ENCODE measurements at places on chromosomes 6 and 20. TPM values are rescaled to one million over a fixed set of nuclear protein-coding genes. Genes with fewer than 3 reads are reported as not detected.
A peak's percentile ranks its signal among the peaks of the same experiment; 100 is the strongest.

DNA sequence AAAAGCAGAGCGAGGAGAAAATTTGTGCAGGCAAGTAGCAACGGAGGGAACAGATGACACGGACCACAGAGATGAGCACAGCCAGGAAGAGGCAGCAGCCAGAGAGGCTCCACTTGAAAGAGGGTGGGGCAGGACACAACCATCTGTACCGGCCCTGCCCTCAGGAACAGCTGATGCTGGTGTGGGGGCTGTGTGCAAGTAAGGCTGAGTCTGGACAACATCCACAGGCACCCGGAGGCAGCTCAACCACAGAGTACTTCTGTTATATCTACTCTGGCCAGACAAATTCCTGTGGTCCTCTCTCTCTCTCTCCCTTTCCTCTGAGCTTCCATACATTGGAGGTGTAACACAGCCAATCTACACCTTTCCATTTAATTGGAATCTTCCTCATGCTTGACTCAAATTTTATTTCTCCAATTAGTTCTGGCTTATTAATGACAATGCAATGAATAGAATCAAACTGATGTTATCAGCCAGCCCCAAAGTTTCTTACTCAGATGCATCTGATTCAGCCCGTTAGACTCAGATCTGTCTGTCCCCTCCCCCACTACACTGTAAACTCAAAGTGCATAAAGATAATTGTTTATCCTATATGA, 24.9 kb downstream of the KIF13A start:
- DNase-seq = no peak
- no peaks in the 10 kb centered on the region for H3K36me3 ChIP-seq
- H3K4me3 ChIP-seq = no peak overlapping the region
- H3K4me1 ChIP-seq = no peaks in the 10 kb centered on the region

DNA sequence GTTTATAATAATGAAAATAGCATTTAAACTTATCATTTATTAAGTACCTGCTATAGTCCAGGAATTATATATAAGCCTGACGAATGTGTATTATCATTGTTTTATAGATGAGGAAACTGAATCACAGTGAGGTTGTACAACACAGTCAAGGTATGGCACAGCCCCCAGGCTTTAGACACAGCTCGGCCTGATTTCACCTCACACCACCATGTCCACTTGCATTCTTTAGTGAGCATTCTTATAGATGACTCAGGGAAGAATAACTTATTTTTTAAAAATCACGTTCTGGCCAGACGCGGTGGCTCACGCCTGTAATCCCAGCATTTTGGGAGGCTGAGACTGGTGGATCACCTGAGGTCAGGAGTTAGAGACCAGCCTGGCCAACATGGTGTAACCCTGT, 289.0 kb downstream of the SYNE1 start:
- H3K27me3 ChIP-seq = peaks cover 2% of the 10 kb centered on the region
- H3K36me3 ChIP-seq = no peaks in the 10 kb centered on the region
- no peak overlapping the region for H3K27ac ChIP-seq
- no peak overlapping the region for H3K4me3 ChIP-seq

DNA sequence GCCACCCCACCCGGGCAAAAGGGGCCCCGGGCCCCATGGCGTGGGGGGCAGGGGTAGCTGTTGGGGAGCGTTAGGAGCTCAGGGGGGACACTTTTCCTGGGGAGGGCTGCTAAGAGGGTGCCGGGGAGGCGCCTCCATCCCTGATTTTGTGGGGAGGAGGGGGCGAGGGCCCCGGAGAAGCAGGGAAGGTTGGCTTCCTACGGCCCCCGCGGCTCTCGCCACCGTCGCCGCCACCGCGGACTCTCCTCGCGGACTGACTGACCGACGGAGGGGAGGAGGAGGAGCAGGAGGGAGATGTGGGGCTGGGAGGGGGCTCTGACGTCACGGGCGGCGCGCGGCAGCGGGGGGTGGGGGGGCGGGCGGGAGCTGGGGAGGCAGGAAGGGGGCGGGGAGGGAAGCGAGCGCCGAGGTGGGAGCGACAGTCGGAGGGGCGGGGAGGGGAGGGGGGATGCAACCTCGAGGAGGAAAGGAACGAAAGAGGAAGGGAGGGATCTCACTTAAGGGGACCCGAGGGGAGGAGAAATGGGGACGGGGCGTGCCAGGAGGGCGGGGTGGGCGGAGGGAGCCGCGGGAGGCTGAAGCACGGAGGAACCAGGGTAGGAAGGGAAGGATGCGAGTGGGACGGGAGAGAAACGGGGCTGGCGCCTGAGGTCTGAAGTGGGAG, 5.1 kb downstream of the GABBR1 start:
- peak overlapping the region; percentile 82 for H3K4me3 ChIP-seq
- H3K27me3 ChIP-seq = no peaks in the 10 kb centered on the region
- H3K27ac ChIP-seq = peak overlapping the region; percentile 75
- peak; percentile 81 for DNase-seq
- H3K4me1 ChIP-seq = peaks cover 35% of the 10 kb centered on the region

DNA sequence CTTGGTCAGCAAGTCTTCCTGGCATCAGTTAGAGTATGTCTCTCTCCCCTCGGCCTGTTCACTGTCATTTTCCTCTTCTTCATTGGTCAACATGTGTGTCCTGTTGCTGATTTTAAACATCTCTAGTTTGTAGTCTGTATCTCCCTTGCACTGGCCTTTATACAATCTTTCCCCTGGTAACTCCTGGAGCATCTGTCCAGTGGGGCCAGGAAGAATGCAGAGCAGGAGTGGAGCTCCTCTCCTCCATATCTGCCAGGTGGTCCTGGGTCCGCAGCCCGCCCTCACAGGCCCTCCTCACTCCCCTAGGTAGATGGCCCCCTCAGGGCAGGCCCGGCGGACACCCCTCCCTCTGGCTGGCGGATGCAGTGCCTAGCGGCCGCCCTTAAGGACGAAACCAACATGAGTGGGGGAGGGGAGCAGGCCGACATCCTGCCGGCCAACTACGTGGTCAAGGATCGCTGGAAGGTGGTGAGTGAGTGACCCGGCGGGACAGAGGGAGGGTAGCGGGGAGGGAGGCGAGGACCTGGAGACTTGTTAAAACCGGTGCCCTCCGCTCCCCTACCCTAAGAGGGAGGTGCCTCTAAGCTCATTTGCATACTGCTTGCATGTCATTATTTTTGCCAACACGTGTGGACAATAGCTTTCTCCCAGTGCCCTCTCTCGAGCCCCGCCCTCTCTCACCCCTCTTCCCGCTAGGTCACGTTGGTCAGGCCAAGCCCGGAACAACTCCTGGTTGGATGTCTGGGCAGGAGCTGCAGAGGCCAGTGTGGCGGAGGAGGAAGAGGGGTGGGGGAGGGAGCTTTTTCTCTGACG, 3.2 kb downstream of the TTBK1 start:
- H3K36me3 ChIP-seq = no peaks in the 10 kb centered on the region
- H3K27me3 ChIP-seq = peaks cover 11% of the 10 kb centered on the region
- H3K27ac ChIP-seq = peak overlapping the region; percentile 62
- H3K4me3 ChIP-seq = peak overlapping the region; percentile 68
- peaks cover 23% of the 10 kb centered on the region for H3K4me1 ChIP-seq

GRCh38 chr6:155235087-155235486, 28.7 kb upstream of the CLDN20 start:
- no peak for DNase-seq
- H3K4me3 ChIP-seq = no peak overlapping the region
- no peak overlapping the region for H3K27ac ChIP-seq
- no peaks in the 10 kb centered on the region for H3K4me1 ChIP-seq
- H3K27me3 ChIP-seq = peaks cover 6% of the 10 kb centered on the region

DNA sequence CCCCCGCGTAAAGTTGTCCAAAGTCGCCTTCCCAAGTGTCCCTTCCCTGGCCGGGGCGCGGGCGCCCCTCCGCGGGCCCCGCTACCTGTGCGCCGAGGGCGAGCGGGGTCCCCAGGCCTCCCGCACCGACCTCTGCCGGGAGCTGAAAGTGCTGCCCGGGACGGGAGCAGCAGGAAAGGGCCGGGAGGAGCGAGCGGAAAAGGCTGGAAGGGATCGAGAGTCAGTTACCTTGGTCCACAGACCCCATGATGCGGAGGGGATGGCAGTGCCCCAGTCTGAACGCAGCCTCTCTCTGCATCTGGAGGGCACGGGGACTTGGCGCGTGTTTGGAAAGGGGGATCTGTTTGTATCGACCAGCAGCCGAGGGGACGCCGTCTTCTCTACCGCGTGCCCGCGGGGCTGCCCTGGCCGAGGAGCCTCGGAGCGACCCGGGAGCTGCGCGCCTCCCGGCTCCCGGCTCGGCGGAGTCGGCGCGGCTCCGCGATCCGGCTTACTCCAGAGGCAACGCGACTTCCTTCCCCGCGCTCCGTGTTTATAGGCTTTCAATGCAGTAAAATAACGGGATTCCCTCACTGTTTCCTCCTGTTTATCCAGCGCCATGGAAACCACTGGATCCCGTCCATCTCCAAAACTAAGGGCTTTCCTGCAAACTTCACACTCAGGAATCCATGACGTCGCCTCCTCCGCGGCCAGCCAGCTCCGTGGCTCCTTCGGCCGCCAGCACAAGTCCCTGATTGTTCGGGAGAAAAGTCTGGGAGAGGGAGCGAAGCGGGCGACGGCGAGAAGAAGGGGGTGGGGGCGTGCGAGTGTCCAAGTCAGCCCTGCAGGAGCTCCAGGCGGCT, 20.0 kb upstream of the NFATC2 start:
- H3K4me3 ChIP-seq = peak overlapping the region; percentile 59
- peaks cover 23% of the 10 kb centered on the region for H3K4me1 ChIP-seq
- peaks cover 50% of the 10 kb centered on the region for H3K27me3 ChIP-seq
- H3K36me3 ChIP-seq = no peaks in the 10 kb centered on the region

DNA sequence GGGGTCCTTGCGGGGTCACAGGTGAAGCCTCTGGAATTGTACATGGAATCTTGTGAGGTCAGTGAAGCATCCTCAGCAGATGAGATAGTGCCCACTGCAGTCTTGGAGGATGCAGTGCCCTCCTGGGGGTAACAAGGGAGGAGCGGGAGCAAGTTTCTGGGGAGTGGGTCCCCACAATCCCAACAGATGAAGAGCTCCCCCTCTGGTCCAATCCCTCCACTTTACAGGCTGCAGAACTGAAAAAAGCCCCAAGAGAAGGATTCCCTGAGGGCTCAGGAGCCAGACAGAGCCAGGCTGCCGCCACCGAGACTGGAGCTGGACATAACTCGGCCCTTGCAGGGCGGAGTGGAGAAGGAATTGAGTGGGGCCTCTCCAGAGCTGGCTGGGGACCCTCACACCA, 52.4 kb downstream of the TTI1 start:
- no peak overlapping the region for H3K27ac ChIP-seq
- H3K4me1 ChIP-seq = peaks cover 13% of the 10 kb centered on the region
- no peak overlapping the region for H3K4me3 ChIP-seq
- DNase-seq = no peak
- H3K27me3 ChIP-seq = no peaks in the 10 kb centered on the region
- H3K36me3 ChIP-seq = peaks cover 38% of the 10 kb centered on the region

GRCh38 chr6:147223736-147224135, 19.5 kb downstream of the STXBP5 start:
- no peak for DNase-seq
- H3K27ac ChIP-seq = no peak overlapping the region
- H3K36me3 ChIP-seq = peaks cover 36% of the 10 kb centered on the region
- H3K27me3 ChIP-seq = no peaks in the 10 kb centered on the region
- peaks cover 53% of the 10 kb centered on the region for H3K4me1 ChIP-seq
- no peak overlapping the region for H3K4me3 ChIP-seq

DNA sequence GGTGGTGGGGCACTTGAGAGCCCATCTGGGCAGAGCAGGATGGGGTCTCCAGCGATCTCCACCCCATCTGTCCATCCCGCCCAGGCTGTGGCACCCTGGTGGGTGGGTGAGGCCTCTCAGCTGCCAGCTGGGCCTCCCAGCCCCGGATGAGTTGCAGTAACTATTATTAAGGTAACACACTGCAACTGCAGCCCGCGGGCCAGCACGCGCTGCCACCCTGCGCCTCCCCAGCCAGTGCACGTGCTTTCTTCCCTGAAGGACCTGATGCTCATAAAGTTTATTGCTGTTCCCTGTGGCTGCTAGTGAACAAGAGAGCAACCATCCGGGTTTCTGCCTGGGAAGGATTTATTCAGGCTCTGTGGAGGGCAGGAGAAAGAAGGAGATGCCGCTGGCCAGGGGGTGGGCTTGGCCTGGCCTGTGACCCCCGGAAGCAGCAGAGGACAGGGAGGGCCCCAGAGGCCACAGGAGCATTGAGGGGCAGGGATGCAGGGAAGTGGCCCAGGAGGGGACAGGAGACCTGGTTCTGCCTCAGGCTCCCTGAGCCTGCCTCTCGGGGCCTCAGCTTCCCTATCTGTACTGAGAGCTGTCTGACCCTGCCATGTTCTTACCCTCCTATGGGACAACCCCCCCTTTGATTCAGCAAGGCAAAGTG, 1.7 kb downstream of the IP6K3 start:
- no peaks in the 10 kb centered on the region for H3K36me3 ChIP-seq
- H3K27ac ChIP-seq = no peak overlapping the region
- H3K4me1 ChIP-seq = no peaks in the 10 kb centered on the region
- no peaks in the 10 kb centered on the region for H3K27me3 ChIP-seq
- no peak overlapping the region for H3K4me3 ChIP-seq

GRCh38 chr6:131172222-131172621, 37.0 kb downstream of the AKAP7 start:
- H3K27ac ChIP-seq = no peak overlapping the region
- peaks cover 1% of the 10 kb centered on the region for H3K36me3 ChIP-seq
- no peak overlapping the region for H3K4me3 ChIP-seq
- no peaks in the 10 kb centered on the region for H3K27me3 ChIP-seq
- no peak for DNase-seq

DNA sequence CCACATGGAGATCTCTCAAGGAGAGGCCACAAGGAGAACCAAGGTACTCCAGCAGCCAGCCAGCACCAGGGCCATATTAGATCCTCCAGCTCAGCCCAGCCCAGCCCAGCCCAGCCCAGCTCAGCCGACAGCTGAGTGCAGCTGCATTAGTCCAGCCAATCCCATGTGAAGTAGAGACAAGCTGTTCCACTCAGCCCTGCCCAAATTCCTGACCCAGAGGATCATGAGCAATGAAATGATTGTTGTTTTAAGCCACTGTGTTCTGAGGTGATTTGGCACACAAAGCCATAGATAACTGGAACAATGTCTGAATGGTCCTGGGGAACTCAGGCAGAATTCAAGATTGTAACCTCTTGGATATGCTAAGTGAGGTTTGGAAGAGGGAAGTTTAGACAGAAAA, 59.5 kb upstream of the BMP2 start:
- H3K4me3 ChIP-seq = no peak overlapping the region
- H3K27ac ChIP-seq = no peak overlapping the region
- DNase-seq = no peak
- no peaks in the 10 kb centered on the region for H3K4me1 ChIP-seq

- peak overlapping the region; percentile 89 for H3K27ac ChIP-seq
- no peaks in the 10 kb centered on the region for H3K27me3 ChIP-seq
- H3K4me3 ChIP-seq = peak overlapping the region; percentile 94
- peak; percentile 41 for DNase-seq
- peaks cover 16% of the 10 kb centered on the region for H3K36me3 ChIP-seq
Measured at GRCh38 chr20:44209686-44210405, 725 bp downstream of the OSER1 start.

- H3K4me3 ChIP-seq = no peak overlapping the region
- H3K36me3 ChIP-seq = no peaks in the 10 kb centered on the region
- DNase-seq = no peak
- no peaks in the 10 kb centered on the region for H3K4me1 ChIP-seq
- no peak overlapping the region for H3K27ac ChIP-seq
Measured at GRCh38 chr6:67933278-67933677, 701.8 kb upstream of the ADGRB3 start.

- H3K27ac ChIP-seq = no peak overlapping the region
- H3K27me3 ChIP-seq = no peaks in the 10 kb centered on the region
Measured at GRCh38 chr20:5887386-5887785, 62.9 kb downstream of the TRMT6 start.

Gene C6orf132
- total RNA-seq = 0.14 TPM

Gene DSN1
- 20.4 TPM for total RNA-seq

Gene SAPCD1
- 12.2 TPM for total RNA-seq

Gene CNR1
- total RNA-seq = not detected

Gene RHAG
- total RNA-seq = not detected

Gene SLCO4A1
- total RNA-seq = 43.4 TPM

Gene CST7
- total RNA-seq = 10.7 TPM

Gene HSPA1A
- total RNA-seq = 64.7 TPM

Data from activated CD4-positive, alpha-beta T cell treated with anti-CD3 and anti-CD28 coated beads for 36 hours (primary cell).